ENCODE measurements at places on chromosomes 1 and 21.

DNA sequence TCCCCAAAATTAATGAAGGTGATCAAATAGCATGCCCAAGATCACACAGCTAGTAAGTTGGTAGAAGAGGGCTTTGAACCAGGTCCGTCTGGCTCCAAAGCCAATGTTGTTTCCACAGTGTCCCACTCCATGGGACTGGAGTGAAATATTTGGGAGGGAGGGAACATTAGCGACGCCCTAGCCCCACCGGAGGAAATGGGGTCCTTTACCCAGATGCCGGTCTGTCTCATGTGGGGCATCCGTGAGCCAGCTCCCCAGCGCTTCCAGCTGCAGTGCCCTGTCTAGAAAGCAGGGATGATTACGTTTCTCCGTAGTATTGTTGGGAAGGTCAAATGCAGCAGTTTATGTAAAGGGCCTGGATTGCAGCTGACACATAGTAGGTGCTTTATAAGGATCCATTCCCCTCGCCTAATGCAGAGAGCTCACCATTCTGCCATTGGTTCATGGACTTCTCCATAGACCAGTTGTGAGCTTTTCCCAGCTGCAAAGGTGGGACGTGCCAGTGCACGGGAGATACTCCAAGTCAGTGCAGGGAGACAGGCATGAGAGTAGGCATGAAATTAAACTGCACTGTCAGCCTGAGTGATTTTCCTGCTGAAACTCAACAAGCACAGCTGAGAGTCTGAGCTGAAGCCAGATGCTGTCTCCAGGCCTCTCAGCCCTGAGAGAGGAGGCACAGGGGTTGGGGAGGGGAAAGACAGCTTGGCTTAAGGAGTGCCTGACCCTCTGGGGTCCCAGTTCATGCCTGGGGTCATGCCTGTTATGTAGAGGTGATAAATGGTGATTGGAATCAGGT lies 24.7 kb downstream of the QSOX1 start:
- no peak for DNase-seq

DNA sequence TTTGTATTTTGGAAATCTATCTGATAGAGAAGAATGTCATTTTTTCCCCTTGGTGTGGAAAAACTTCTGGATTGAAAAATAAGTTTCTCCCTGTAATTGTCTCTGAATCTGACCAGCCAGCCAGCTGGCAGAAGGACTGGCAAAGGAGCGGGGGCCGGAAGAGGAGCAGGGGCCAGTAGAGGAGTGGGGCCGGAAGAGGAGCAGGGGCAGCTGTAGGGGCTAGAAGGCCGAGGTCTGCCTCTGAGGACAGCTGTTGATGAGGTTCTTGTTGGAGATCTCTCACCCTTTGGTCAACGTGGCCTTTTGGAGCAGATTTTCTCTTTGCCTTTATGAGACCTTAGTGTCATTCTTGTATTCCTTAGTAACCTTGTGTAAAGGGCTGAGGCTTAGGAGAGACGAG lies 121.8 kb downstream of the GALNT2 start:
- no peak for DNase-seq

- DNase-seq: no peak
Observed at GRCh38 chr1:150535511-150536287, 13.5 kb upstream of the ADAMTSL4 start.

DNA sequence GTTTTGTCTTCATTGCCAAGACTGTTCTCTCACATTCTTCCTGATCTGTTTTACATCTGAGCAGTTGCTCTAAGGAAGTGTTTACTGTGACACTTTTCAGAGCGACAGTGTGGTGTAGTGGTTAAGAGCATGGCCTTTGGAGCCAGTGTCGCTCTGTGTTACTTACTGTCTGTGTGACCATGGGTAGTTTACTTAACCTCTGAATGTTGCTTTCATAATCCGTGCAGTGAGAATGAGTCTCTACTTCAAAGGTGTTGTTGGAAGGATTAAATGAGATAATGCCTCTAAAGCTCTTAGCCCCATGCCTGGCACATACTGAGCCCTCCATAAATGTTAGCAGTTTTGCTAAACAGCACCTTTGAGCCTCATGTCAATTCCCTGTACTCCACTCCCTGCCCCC lies 35.9 kb upstream of the ZFP69B start:
- no peak for DNase-seq

GRCh38 chr1:162187687-162188276 lies 118.3 kb downstream of the NOS1AP start:
- no peak for DNase-seq

- DNase-seq: no peak
Observed at GRCh38 chr1:89890085-89890752, 69.4 kb downstream of the LRRC8D start.

- no peak for DNase-seq
Observed at GRCh38 chr1:10685808-10686403, 110.5 kb downstream of the CASZ1 start.

- DNase-seq: no peak
Observed at GRCh38 chr21:41891132-41891531, 12.0 kb upstream of the PRDM15 start.

- DNase-seq: no peak
Observed at GRCh38 chr1:178488393-178488792, 8.4 kb downstream of the CLEC20A start.

DNA sequence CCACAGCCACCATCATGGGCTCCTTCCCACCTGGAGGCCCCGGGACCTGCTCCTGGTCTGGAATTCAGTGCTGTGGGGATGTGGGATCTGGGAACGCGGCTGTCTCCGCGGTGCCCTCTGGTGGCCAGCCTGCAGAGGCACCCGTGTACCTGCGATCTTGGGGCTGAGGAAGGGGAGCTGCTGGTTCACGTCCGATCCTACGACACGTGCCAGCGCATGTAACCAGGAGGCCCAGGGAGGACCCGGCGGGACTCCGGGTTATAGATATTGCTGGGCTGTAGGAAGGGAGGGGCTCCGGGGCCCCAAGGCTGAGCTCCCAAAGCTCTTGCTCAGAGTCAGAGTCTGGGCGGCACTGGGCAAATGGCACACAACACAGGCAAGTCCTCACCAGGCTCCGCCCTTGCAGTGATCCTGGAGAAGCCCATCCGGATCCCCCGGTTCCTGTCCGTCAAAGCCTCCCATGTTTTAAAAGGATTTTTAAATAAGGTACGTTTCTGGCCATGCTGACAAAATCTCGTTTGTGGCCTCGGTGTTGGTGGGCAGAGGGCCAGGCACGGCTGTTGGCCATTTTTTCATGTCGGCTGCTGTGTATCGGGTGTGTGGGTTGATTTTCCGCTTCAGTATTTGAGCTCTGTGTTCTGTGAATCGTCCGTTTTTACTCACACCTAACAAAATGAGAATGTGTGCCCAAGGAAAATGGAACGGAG lies 20.1 kb downstream of the FAAP20 start:
- peak; percentile 50 for DNase-seq

- peak; percentile 34 for DNase-seq
Observed at GRCh38 chr1:233376382-233377110, 49.0 kb downstream of the MAP3K21 start.

- peak; percentile 59 for DNase-seq
Observed at GRCh38 chr1:32540605-32541004, 1.4 kb downstream of the ZBTB8A start.

GRCh38 chr1:232863544-232864275 lies 58.5 kb downstream of the MAP10 start:
- no peak for DNase-seq

DNA sequence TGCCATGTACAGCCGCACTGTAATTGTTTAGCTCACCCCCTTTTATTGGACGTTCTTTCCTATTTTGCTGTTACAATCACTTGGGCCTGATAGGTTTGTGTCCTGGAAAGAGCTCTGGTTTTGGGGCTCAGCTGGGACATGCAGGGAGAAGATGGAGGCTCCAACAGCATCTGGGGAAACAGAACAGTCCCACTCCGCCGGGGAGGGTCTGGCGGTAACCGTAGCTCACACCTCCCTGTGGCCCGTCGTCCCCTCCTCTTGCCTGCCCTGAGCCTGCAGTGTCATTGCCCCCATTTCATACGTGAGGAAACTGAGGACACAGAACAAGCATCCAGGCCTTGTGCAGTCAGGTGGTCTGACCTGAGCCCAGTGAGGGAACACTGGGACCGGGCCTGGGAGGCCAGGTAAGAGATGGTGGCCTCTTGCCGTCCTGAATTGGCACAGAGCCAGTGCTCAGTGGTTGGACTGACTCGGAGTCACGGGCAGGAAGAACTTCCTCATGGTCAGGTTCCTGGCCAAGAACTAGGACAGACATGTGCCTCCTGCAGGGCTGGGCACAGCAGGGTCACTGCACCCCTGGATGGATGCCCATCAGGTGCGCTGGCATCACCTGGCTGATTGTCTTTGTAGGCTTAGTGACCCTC lies 41.8 kb downstream of the S100B start:
- DNase-seq: no peak

GRCh38 chr1:202135221-202135721 lies 9.3 kb downstream of the ARL8A start:
- DNase-seq: peak; percentile 58

GRCh38 chr1:175192111-175192629 lies 406 bp downstream of the KIAA0040 start:
- peak; percentile 40 for DNase-seq

DNA sequence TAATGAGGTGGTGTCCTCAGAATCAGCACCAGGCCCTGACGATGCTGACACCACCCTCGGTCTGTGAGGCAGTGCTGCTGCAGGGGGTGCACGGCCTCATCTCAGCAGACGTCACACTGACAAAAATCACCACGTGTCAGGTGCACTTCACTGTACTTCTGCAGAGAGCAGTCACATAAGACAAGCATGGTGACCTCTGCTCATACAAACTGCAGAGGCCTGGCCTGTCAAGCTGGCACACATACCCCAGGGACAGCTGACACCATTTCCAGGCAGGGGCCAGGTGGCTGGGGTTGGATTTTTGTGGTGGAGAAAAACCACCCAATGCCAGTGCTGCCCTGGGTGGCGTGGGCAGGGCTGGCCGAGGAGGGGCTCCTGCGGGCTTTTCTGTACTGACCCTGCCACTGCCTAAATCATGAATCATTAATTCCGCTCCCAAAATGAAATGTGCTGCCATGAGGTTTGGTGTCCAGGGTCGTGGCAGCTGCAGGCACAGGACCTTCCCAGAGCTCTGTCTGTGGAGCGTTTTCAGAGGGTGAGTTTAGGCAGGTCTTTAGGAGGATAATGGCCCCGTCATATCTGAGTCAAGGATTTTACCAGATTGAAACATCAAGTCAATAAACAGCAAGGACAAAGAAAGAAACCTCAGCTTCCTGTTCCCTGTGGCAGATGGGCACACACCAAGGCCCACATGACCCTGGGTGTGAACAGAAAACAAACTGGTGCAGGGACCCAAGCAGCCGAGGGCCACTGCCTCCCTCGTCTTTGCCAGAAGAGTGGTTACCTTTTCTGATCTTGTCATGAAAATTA lies 33.4 kb upstream of the GPR153 start:
- DNase-seq: no peak

DNA sequence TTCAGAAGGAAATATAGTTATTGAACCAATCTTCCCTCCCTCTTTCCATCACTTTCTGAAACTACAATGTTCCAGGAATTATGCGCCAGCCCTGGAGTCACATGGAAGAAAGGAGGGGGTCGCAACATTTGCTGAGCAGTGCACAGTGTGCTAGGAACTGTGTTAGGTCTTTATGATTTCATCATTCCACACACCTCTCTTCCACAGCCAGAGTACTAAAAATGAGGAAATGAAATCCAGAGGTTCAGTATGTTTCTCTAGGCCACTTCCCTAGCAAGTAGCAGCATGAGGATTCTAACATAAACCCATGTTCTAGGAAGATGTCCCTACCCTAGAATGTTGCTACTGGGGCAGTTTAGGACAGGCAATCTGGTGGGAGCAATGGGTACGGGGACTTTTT lies 158.1 kb downstream of the SLC45A1 start:
- DNase-seq: no peak

DNA sequence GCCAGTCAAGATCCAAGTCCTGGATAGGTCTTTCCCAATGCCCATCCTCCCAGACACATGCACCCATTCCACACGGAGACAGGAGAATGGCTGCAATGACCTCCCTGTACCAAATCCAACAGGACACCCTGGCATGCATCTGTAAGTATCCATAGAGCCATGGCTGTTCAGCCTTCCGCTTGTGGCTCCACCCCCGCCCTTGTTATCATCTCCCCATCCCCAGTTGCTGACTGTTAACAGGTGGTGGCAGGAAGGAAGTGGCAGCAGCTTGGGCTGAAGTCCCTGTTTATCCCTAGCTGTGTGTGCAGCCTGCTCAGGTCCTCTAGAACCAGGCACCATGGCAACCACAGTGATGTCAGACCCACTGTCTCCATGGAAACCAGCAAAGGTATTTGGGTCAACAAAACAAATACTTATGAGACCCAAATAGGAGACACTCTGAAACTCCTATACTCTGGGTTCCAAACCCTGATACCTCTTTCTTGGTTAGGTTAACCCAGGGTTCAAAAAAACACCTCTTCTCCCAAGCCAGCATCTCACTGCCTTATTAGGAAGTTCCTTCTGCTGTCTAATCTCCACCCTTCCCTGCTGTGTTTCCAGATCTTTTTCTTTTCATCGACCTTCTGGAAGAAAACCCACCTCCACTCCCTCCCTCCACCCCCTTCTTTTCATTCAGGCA lies 721 bp downstream of the PBXIP1 start:
- DNase-seq: peak; percentile 83

- no peak for DNase-seq
Observed at GRCh38 chr1:25683731-25684130, 67.1 kb downstream of the MAN1C1 start.

GRCh38 chr1:238489006-238489405 lies 598.3 kb upstream of the ZP4 start:
- DNase-seq: no peak

- no peak for DNase-seq
Observed at GRCh38 chr1:221439747-221440501, 302.0 kb downstream of the DUSP10 start.

DNA sequence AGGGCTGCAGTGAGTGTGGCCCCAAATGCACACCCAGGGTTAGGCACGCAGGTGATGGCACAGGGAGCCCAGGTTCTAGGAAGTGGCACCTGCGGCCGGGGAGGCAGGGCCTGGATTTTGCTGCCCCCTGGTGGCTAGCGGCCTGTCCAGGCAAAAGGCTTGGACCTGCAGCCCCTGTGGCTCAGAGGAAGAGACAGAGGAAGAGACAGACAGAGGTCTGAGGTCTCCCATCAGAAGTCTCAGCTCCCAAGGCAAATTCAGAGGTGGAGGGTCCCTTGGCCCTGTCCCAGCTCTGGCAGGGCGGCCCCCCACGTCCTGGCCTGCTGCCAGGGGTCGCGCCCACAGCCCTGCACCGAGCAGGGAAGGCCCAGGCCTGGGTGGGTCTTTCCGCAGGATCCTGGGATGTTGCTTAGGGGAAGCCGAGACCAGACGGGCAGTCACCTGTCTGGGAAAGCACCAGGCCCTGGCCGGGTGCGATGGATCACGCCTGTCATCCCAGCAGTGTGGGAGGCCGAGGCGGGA lies 8.0 kb upstream of the TNFRSF14 start:
- DNase-seq: peak; percentile 59

DNA sequence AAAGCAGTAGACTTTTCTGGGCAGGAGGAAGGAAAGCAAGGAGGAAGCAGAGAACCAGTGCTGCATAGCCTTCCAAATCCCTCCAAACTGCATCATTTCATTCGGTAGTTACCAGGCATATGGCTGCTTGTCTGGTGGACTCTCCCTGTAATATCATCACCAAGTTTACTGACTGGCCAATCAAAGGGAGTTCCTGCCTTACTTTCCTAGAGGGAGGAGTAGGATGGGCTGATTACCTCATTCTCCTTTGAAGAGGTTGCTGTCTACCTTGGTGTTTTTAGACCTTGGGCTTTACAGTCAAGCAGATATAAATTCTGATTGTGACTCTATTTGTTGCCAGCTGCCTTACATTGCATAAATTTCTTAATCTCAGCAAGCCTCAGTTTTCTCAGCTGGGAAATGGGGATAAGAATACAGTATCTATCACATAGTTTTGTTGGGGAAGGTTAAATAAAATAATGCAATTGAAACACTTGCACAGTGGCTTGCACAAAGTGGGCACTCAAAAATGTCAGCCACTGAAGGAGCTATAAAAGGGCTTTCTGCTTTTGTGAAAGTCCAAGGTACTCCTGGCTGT lies 297.3 kb upstream of the PROX1 start:
- DNase-seq: no peak
